EH (cell line): ENCODE measurements at places on chromosomes 12 and 14.
A peak's percentile ranks its signal among the peaks of the same experiment; 100 is the strongest.

DNA sequence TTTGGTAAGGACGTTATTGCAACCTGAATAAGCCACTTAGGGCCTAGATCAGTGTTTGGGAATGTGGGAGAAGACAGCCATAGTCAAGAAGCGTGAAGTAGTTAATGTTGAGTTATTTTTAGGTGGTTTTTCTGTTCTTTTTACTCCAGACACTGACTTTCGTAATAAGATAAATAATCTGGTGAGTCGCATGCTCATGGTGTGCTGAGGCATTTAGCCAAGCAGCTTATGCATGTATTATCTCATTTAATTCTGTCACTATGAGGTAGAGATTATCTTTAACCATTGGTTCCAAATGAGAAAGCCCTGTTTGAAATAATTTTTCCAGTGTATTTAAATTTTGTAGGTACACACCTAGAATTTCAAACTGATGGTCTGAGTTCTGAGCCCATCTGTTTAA is 67.3 kb downstream of the RCOR1 start:
- DNase-seq: peak; percentile 66

DNA sequence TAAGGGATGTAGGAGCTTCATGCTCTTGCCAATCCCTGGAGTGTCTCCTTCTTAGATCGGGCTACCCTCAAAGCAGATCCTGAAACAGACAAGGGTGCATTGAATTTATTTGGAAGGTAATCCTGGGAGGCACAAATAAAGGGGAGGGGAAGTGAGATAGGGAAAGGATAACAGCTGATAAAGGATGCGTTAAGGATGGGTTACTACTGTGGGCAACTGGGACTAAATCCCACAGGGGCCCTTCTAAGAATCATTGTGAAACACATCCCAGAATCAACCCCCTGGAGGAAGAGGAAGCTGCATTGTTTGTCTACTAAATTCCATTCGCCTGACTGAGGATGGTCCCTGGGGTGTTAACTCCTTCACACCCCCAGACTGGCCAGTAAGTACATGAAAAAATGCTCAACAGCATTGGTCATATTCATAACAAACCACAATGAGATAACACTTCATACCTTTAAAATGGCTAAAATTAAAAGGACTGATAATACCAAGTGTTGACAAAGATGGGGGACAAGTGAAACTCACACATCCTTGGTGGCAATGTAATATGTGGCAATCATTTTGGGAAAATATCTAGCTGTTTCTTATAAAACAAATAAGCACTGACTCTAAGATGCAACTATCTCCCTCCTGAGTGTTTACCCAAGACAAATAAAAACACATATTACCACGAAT is 37.0 kb upstream of the CMKLR1 start:
- DNase-seq: peak; percentile 15

GRCh38 chr12:46217541-46218321 is 51.1 kb downstream of the SLC38A1 start:
- DNase-seq: no peak

DNA sequence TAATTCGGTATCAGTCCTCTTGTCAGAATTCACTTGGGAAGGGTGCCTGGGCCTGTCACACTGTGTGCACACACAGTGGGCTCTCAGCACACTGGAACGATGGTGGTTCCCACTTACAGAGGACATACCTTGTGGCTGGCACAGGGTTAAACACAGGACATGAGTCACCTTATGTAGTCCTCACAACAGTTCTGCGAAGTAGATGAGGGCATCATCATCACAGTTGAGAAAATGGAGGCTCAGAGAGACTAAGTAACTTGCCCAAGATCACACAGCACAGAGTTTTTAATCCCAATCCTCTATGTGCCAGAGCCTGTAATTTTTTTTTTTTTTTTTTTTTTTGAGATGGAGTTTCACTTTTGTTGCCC is 90.7 kb downstream of the NINJ2 start:
- no peak for DNase-seq

DNA sequence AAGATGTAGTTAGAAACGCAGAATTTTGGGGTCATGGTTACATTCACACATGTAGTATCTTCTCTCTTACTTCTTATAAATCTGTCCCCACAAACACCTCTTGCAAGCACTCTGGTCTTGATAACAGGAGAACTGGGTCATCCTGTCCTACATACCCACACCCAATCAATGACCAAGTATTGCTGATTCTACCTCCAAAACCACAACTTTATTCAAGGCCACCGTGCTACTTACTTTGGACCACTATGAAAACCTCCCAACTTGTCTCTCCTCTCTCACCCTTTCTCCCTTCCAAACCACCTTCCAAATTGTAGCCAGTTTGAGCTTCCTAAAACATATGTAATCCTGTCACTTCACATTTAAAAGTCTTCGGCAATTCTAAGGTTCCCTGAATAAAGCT is 5.4 kb downstream of the SERPINA11 start:
- DNase-seq: no peak

DNA sequence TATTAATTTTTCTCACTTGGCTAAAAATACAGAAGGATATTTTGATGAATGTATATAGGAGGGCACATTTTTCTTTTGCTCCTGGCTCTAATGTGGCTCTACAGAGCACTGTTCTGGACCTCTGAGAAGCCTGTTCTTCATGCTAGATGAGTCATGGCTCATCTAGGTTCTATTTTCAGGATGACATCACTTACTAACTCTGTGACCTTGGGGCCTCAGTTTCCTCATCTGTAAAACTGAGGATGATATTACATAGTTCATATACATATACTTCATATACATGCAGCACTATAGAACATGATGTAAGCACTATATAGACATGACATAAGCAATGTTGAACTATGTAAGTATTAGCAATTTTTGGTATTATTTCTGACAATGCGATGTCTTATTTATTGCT is 35.8 kb downstream of the SOCS2 start:
- no peak for DNase-seq

DNA sequence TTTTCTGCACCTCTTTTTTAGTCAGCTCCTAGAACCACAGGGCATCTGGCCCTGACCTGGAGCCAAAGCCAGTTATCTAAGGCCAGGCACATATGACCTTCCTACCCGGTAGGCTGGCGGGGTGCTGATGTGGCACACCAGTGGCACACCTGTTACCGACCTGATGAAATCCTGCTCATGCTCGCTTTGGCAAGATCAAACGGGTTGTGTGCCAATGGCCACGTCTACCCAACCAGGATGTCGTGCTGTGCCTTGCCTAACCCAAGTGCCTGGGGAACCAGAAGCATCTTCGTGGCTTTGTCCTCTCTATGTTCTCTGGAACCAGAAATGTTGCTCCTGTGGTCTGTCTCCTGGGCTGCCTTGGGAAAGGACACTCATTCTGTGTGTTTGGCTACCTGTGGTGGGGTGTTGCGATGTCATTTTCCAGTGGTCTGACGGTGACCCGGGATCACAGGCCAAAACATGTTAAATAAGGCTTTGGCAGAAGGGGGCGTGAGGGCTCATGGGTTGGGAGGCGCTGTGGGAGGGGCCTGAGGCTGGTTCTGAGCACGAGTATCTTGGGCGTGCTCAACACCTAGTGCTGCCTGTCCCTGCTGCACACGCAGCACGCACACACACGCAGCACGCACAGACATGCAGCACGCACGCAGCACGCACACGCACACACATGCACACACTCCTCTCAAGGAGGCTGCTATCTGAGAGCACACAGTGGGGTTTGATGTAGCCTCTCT is 27.9 kb downstream of the CCNK start:
- DNase-seq: no peak

DNA sequence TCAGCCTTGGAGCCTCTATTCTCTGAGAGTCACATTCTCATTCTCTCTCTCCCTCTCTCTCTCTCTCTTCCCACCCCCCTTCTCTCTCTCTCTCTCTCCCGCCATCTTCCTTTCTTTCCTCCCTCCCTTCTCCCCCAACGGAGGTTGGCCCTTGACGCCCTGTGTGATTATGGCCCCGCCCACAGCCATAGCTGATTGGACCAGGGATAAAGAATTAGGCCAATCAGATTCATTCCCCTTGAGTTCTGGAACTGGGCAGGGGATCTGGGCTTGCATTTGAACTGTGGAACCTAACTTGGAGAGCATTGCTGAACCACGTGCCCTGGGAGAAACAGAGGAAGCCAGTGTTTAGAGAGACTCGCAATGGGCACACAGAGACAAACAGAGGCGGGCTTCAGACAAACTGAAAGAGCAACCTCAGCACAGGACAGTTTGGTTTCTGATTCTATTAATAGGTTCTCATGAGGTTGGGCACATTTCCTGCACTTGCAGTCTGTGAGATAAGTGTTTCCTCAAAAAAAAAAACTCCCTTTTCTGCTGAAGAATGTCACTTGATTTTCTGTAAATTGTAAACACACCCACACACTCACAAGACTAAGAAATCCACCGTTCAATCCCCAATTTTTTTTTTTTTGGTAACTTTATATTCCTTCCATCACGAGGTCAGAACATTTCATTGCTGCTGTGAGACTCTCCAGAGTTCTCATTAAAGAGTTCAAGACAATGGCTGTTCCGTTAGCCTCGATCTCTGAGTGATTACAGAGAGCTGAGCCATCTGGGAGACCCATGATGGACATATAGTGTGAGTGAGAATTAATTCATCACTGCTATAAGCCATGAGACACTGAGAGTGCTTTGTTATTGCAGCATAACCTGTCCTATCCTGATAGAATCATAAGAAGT is 3.5 kb upstream of the P2RX7 start:
- DNase-seq: peak; percentile 64

DNA sequence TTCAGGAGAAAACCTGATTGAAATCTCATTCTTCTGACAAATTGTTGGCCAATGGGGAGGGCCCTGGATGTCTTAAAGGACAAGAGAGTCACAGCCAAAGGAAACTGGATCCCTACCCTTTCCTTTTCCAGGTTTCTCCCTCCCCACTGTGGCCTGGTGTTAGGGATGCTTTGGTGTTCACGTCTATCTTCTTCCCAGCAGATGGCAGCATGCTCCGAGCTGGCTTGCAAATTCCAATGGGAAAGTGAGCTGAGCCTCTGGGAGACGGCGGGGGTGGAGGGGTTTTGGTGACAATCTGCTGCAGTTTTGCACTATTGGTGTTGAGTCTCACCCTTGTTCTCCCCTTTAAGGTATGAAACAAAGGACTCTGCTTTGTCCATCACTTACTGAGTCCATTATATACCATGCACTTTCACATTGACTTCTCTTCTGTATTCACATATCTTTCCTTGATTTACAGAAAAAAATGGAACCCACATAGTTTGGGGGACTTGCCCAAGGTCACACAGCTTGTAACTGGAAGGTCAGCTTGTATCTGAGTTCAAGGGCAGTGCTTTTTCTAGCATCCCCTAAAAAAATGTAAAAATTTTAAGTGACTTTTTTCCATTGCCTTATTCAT is 39.3 kb downstream of the CCDC177 start:
- peak; percentile 62 for DNase-seq

DNA sequence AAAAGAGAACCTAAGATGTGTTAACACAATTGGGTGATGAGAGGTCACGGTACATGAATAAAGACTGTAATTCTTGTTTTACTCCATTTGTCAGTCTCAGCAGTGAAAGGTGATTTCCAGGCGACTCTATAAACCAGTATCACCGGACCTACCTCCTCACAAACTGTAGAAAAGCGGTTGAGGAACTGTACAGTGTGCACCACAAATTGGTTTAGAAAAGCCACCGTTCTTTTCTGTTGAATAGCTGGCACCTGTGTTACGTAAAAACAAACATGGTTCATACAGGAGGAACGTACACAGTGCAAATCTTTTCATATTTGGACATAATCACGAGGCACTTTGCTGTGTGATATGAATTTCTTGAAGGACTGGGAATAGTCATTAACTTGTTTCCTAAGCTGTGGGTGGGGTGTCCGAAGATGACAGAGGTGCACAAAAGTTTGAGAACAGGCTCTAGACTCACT is 663 bp downstream of the WASHC3 start:
- DNase-seq: no peak

DNA sequence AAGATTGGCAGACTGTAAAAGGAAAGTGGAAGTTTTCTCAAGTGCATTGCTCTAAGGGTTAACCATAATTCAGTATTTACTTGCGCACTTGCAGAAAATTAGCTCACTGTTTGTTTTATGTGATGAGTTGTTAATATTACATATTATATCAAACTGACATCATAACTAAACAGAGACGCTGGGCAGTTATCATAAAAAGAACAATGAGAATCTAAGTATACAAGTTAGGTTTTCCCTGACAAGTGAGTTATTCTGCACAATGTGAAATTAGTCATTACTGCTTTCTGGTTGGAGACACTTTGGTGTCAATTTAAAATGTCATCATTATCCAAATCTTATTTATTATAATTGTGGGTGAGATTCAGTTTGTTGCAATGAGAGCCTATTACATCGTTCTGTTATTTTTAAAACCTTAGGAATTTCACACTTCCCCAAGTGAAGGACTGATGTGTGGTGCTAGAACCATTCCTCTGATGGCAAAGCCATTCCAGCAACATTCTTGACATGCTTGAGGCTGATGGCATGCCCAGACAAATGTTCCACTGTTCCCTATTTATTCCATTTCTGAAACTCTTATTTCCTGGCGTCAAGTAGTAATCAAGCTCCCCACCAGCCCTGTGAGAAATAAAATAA is 90.1 kb upstream of the FLRT2 start:
- peak; percentile 79 for DNase-seq

GRCh38 chr14:96229315-96229714 is 24.7 kb downstream of the BDKRB2 start:
- no peak for DNase-seq

DNA sequence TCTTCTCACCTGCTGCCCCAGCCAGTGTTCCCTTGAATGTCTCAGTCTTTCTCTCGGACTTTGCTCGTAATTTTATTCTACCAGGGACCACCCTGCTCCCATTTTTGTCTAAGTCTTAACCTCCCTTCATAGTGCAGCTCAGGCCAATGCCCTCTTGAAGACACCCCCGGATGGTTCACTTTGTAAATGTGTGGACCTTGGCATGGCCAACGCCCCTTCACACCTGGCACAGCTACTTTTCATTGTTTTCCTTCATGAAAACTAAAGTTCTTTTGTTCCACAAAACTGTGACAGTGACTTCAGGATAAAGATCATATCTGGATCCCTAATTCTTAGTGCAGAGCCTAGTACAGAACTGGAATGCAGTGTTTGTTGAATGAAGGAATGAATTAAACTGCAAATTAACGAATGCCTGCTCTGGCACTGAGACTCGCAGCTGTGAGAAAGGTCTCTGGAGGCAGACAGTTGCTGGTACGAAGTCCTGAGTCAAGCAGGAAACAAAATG is 3.5 kb upstream of the RNASE4 start:
- DNase-seq: no peak

- peak; percentile 64 for DNase-seq
Observed at GRCh38 chr14:63155511-63156185, 48.6 kb upstream of the RHOJ start.

- peak; percentile 82 for DNase-seq
Observed at GRCh38 chr14:33682760-33683159, 268.1 kb downstream of the EGLN3 start.

GRCh38 chr12:54153586-54153985 is 35.2 kb downstream of the SMUG1 start:
- no peak for DNase-seq

- DNase-seq: no peak
Observed at GRCh38 chr12:70069221-70070105, 173.8 kb upstream of the CNOT2 start.
